ENCODE measurements at places on chromosomes 12 and 14.

- DNase-seq: no peak
These were observed 69.1 kb upstream of the HOXC13 start for GRCh38 chr12:53869500-53869899.

- peak; percentile 27 for DNase-seq
These were observed 217.2 kb upstream of the BMP4 start for GRCh38 chr14:54173802-54174201.

DNA sequence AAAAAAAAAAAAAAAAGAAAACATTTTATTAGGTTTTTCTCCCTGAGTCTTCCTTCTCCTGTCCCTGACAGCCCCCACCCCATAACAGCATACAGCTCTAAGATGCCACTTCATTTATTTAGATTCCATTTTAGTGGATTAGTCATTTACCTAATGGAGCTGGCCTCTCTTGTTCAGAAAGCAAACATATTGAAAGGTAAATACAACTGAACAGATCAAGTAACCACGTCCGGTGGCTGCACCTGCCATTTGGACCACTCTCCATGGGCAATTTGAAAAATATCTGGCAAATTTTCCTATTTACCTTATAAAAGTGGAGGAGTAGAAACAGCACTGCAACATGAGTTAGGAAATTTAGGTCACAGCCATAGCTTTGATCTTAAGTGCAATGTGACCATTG, 254.6 kb downstream of the C12orf42 start:
- DNase-seq: no peak

DNA sequence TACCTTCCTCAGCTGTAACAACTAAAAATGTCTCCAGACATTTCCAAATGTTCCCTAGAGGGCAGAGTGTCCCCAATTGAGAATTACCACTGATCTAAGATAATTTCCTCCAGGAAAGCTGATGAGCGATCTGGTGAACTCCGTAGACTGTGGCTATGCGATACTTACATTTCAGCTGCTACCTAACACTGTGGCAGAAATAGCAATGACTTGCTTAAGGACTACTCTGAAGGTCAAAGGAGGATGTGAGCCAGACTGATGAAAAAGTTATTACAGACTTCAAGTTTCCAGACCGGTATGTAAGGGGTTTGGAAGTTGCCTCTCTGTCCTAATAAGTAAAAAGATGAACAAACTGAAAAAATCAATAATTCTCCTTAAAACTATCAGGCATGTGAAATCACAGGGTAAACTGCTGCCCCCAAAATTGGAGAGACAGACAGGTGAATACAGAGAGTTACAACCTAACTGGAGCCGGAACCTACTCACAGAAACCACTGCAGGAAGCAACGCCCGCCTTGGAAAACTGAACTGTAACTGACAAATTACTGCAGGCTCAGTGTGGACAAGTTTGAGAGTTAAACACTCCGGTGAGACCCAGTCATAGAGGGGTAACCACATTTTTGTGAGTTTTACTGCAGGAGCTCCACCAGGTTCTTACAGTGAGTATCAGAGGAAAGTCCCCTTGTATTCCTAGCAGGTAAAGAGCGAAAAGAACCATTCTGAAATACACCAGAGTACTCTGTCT, 60.0 kb upstream of the PARP11 start:
- no peak for DNase-seq

GRCh38 chr14:35932136-35932535, 106.0 kb downstream of the BRMS1L start:
- DNase-seq: no peak

GRCh38 chr14:34078117-34078743, 127.4 kb upstream of the EGLN3 start:
- DNase-seq: no peak

DNA sequence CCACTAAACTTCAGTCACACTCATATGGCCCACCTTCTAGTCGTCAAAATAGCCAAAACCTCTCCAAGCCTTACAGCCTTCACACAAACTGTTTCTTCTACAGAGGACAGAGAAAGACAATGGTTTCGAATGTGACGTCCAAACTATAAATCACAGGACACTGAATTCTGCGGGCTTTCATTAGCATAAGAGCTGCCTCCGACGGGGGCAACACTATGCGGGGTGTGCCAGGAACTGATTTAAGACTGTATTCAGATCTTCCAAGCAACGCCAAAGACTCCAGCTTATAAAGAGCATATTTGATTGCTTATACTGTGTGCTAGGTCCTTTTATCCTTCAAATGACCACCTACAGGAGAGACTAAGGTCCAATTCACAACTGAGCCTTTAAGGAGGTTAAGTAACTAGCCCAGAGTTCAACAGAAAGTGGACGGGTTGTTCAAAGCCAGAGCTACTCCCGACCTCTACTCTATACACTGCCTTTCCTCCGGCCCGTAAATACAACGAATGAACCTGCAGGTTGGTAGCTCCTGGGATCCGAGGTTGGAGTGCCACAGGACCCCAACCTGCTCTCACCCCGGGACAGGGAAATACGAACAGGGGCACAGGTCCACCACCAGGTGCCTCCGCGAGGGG, 575 bp downstream of the L2HGDH start:
- DNase-seq: no peak

- DNase-seq: no peak
These were observed 297.1 kb downstream of the KSR2 start for GRCh38 chr12:117671734-117672133.

- no peak for DNase-seq
These were observed 17.5 kb downstream of the MTA1 start for GRCh38 chr14:105436891-105437722.

DNA sequence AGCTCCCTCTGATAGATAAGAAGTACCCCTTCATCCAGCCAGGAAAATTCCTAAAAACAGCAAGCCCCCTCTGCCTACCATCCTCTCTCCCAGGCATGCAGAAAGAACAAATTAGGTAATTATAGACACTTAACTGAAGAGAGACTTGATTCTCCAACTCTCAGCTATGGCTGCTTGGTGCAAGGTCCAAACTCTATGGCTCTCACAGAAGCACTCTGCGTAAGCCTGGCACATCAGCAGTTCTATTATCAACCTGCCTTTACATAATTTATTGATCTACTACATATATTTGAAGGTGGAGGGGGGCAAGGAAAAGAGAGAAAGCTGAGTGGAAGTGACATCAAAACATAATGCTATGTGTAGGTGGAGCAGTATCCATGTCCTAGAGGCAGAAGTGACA, 1.1 kb upstream of the MYO1A start:
- DNase-seq: no peak

- no peak for DNase-seq
These were observed 34.0 kb upstream of the CMKLR1 start for GRCh38 chr12:108373111-108373510.

DNA sequence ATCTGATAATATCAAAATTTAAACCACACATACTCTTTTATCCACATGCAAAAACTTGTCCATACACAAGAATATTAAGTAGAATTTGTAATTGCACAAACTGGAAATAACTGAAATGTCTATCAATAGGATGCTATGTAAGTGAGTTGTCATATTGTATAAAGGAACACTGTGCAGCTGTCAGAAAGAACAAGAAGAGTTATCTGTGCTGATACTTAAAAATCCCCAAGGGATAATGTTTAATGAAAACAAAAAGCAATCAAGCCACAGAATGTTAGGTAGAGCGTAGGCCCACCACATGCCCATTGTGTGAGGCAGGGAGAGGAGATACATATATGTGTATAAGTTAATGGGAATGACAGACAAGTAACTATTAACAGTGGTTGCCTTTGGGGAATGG, 25.9 kb upstream of the HIGD1C start:
- no peak for DNase-seq

- no peak for DNase-seq
These were observed 465.4 kb upstream of the MDGA2 start for GRCh38 chr14:48140804-48141203.

- DNase-seq: no peak
These were observed 15.5 kb upstream of the MEG3 start for GRCh38 chr14:100810435-100810834.

DNA sequence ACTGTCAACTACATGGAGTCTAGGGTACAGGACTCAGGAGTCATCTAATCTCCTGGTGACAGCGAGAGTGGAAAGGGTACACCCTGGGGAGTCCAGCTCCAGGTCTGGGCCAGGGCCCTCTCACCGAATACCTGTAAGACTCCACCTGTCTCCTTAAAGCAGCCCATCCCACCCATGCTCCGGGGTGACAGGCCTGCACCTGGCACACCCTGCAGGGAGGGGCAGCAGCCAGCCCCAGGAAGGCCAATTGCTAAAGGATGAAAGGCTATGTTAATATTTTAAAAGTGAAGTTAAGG, 45.5 kb downstream of the STX2 start:
- DNase-seq: no peak

DNA sequence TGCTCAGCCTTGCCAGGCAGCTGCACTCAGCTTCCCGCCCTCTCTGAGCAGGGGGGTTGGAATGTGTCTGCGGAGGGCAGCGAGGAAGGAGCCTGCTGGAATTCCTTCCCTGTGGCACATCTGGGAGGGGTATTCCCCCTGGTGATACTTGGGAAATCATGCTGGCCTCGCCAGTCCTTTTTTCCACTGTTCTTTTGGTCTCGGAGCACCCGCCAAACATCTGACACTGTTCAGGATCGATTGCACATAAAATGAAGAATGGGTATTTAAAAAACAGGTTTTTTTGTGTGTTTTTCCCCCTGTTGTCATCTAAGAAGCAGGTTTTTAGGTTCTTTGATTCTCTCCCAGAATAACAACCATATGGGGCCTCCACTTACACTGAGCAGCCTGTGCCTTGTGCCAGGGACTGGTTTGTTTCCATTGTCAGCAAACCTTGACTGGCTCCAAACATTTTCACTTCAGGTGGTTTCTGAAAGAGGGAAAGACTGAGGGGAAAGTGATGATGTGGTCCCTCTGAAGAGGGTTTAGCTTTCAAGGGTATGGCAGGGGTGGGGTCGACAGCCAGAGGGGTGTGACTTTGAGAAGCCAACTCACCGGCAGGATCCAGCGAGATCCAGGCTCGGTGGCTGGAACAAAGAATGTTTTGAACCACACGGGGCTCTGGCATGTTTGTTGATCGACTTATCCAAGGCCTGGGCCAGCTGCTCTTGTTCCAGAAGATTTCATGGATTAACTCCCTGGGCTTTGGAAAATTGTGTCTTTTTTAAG, 215.1 kb downstream of the CACNA1C start:
- DNase-seq: no peak

- DNase-seq: no peak
These were observed 668 bp downstream of the GPR84 start for GRCh38 chr12:54363618-54364017.

DNA sequence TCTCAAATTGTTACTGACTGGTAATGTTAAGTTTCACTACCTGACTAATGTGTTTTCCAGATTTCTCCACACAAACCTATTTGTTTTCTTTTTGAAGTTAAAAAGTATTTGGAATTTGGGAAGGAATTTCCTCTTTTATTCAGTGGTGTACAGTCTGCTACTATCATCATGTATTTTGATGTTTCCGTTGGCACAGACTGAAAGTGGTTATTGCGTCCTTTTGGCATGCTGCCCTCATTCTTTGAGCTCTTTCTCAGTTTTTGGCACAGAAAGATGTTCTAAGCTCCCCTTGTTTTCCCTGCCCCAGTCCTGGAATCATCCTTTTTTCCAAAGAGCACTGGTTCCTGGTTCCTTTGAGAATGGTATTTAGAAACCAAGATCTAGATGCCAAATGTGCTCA, 31.4 kb upstream of the RTRAF start:
- DNase-seq: no peak

DNA sequence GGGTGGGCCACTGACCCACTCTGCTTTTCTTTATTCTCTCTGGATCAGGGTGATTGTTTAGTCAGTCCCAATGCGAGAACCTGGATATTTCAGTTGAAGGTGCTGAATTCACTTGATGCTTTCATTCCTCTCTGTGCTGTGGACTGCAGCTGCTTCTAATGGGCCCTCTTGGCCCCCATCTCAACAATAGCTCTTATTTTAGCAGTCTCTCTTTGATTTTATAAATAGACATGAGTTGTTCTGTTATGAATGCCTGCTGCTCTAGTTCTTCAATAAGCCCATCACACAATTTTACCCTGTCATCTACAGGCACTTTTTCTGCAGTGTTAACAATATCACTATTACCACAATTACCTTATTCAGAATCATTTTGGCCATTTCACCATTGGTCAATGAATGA, 54.1 kb upstream of the YARS2 start:
- no peak for DNase-seq

DNA sequence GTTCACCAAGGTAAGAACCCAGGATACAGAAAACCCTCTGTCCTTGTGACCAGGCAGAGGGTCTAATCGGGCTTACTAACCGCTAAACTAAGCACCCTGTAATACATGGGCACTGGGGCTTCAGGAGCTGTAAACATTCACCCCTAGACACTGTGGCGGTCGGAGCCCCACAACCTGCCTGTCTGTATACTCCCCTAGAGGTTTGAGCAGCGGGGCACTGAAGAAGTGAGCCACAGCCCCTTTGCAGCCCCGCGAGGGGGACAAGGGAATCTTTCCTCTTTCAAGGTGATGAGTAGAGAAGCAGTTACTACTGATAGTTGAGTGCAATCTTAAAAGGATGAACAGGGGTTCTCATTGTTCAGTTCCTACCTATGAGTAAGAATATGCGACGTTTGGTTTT, 397.2 kb downstream of the AEBP2 start:
- DNase-seq: no peak

- no peak for DNase-seq
These were observed 32.8 kb upstream of the PPFIBP1 start for GRCh38 chr12:27491226-27491625.

GRCh38 chr14:45156067-45156466, 20.3 kb downstream of the FANCM start:
- DNase-seq: no peak

- DNase-seq: no peak
These were observed 127.4 kb downstream of the KTN1 start for GRCh38 chr14:55707365-55707804.

DNA sequence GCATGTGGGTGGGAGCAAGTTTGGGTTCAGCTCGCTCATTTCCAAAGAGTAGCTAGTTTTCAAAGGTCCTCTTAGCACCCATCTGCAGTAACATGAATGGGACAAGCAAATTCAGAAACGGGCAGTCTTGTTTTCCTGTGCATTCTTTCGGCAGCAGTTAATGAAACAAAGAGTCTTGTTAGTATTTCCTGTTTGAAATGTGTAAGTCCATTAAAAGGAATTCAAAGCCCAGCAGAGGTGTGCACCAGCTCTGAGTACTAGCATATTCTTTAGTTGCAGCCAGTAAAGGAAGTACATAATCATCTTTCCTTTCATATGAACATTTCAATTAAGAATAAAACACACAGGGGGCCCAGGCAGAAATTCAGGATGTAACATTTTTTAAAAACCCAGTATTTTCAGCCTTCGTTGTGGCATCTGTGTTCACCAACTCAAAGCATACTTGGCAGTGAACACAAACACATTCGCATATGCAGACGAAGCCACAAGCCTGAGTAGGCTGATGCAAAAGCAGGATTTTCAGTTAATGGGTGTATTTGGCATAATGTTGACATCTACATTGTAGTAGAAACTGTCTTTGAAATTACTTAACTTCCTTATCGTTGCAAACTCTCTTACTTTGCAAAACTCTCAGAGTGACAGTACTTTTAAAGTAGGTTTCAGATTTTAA, 570.0 kb upstream of the FLRT2 start:
- no peak for DNase-seq

GRCh38 chr14:104714681-104715080, 9.3 kb upstream of the ADSS1 start:
- no peak for DNase-seq

GRCh38 chr12:131454418-131455217, 256.3 kb upstream of the SFSWAP start:
- no peak for DNase-seq

Data from BJ (cell line).